ENCODE measurements at places on chromosomes 5 and 9.

GRCh38 chr5:92560698-92561401 lies 1020.2 kb downstream of the NR2F1-AS1 start:
- DNase-seq: no peak

DNA sequence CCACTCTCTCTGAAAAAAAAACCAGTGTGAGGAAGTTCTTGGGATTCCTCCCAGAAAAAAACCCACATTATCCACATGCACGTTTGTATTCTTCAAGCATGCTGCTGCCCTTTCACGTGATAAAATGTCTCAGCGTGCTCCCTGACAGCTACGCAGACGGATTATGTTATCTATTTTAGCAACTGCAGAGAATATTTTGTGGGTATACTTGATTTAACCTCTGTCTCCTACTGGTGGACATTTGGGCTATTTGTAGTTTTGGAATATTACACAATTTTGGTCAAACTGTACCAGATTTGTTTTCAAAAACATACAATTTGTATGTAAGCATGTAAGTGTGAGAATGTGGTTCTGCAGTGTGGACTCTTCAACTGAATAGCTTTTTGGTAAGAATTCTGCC lies 10.7 kb downstream of the PRRC2B start:
- no peak for DNase-seq

DNA sequence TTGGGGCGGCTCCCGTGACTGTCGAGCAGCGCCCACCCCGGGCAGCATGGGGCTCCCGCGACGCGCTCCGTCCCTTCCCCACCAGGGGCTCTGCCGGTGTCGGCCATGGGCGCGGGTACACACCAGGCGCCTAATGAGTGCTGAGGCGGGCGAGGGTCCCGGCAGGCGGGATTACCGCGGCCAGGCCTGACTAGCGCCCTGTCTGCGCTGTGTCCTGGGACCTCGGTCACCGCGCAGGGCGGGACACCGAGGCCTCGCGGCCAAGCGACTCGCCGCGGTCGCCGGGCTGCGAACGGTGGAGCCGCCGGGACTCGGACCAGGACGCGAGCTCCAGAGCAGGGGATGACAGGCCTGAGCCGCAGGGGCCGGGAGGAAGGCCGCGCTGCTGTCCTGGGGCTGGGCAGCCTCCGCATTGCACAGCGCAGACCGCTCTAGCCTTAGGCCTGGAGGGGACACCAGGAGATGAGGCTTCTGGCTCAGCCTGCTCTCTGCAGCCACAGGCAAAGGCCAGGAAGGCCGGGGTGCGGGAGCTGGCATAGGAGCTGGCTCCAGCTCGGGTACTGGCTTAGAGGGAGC lies 14.1 kb downstream of the LCN10 start:
- DNase-seq: no peak

DNA sequence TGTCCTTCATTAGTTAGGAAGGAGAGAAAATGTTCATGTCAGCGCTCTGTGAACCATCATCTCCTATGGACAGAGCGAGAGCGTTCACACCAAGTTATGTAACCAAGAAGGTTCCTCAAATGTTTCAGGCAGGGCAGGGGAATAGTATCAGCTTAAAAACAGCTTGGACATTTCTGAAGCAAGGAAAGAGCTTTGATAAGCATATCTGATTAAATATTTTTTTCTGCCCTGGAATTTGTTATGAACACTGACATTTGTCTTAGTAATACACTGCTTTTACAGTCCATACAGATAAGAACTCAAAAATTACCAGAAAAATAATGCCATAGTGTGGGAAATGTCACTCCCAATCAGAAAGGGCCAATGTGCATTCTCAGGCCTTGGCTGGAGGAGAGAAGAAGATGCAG lies 66.3 kb upstream of the LIFR start:
- DNase-seq: no peak

- no peak for DNase-seq
Observed at GRCh38 chr5:115806986-115807653, 9.3 kb downstream of the CDO1 start.

GRCh38 chr9:111678293-111678692 lies 16.9 kb downstream of the GNG10 start:
- DNase-seq: no peak

DNA sequence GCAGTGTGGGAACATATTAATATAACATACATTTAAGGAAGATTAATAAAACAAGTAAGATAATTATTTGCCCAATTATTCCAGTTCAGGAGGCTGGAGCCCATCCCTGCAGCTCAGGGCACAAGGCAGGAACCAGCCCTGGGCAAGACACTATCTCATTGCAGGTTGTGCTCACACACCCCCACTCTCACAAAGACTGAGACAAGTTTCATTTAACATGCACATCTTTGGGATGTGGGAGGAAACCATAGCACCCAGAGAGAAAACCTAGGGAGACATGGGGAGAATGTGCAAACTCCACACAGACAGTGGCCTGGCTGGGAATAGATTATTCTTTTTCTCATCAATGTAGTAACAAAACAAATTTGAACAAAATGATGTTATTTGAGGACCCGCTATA lies 279.1 kb downstream of the MCTP1 start:
- no peak for DNase-seq

- DNase-seq: no peak
Observed at GRCh38 chr5:65722575-65723403, 784 bp downstream of the NLN start.

GRCh38 chr5:32190095-32190494 lies 16.0 kb upstream of the GOLPH3 start:
- DNase-seq: no peak

- DNase-seq: no peak
Observed at GRCh38 chr9:112720113-112720780, 2.3 kb upstream of the INIP start.

GRCh38 chr9:90070056-90070455 lies 465.2 kb downstream of the GADD45G start:
- DNase-seq: no peak

DNA sequence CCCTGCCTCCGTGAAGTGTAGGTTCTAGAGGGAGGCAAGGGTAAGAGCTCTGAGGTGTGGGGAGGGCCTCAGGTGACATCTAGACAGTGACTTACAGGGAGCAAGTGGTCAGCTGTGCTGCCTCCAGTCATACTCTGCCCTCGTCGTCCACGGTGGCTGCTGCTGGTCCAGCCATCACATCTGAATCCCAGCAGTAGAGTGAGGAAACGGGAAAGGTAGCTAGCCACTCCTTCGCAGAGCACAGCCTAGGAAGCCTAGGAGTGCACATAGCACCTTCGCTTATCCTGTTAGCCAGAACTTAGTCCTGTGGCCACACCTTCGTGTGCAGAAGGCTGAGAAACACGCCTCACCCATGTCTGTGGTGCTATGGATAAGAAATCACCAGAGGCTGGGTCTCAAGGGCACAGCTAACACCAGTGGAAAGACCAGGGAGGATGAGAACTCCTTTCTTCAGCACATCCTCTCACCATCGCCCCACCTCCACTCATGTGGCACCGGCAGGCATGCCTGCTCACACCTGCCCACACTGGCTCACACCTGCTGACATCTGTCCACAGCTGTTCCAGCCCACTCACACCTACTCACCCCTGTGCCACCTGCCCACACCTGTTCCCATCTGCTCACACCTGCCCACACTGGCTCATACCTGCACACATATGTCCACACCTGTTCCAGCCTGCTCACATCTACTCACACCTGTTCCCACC lies 44.5 kb upstream of the SLC6A19 start:
- DNase-seq: no peak

GRCh38 chr9:116979456-116979855 lies 292.4 kb downstream of the TRIM32 start:
- no peak for DNase-seq

- no peak for DNase-seq
Observed at GRCh38 chr5:179599100-179599499, 24.4 kb downstream of the HNRNPH1 start.

GRCh38 chr9:135279834-135280393 lies 192.4 kb downstream of the OLFM1 start:
- no peak for DNase-seq

GRCh38 chr9:17631396-17631795 lies 52.5 kb downstream of the SH3GL2 start:
- DNase-seq: no peak

- DNase-seq: no peak
Observed at GRCh38 chr5:5919411-5919810, 458.9 kb downstream of the MED10 start.

DNA sequence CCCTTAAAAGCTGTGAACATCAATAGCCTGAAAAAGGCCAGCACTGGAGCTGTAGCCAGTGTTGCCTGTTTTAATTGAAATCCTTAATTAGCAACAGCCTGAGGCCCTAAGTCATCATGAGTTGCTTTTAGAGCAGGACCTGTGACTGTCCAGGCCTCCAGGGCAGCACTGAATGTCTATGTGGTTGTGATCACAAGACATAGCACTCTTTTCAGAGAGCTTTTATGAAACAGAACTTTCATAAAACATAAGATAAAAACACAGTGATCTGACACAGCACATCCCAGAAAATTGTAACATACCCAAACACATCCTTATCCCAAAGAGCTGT lies 85.5 kb upstream of the MYO10 start:
- DNase-seq: no peak

DNA sequence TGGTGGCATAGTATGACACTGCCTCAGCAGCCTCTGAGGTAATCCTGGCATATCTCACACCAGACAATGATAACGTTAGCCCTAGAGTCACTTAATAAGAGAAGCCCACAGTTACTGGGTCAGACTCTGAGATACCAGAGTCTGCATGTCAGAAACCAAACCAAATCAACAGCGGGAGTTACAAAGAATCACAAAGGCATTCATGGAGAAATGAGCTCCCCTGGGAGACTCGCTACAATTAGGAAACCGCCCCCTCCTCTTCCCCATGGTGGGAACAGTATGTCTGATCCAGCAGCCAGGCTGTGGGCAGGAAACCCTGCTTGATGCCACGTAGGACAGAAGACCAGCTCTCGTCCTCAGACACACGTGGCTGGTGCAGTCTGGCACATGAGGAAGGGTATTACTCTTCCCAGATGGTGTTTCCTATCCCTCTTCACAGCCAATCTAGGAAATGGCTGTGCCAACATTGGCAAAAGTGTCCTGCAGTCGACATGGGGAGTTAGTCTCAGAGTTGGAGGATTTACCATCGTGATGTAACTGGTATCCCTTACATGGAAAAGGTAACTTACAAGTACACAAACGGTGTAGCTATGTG lies 485.4 kb downstream of the ZNF608 start:
- DNase-seq: no peak

Data from stimulated activated CD4-positive, alpha-beta T cell treated with anti-CD3 and anti-CD28 coated beads, TNF-alpha, amount 100 ng/mL, for 24 hours (primary cell).